ENCODE measurements at places on chromosomes 13 and 19. TPM values are rescaled to one million over a fixed set of nuclear protein-coding genes. Genes with fewer than 3 reads are reported as not detected.

Gene PEG3
- polyA plus RNA-seq, result 197 TPM

DNA sequence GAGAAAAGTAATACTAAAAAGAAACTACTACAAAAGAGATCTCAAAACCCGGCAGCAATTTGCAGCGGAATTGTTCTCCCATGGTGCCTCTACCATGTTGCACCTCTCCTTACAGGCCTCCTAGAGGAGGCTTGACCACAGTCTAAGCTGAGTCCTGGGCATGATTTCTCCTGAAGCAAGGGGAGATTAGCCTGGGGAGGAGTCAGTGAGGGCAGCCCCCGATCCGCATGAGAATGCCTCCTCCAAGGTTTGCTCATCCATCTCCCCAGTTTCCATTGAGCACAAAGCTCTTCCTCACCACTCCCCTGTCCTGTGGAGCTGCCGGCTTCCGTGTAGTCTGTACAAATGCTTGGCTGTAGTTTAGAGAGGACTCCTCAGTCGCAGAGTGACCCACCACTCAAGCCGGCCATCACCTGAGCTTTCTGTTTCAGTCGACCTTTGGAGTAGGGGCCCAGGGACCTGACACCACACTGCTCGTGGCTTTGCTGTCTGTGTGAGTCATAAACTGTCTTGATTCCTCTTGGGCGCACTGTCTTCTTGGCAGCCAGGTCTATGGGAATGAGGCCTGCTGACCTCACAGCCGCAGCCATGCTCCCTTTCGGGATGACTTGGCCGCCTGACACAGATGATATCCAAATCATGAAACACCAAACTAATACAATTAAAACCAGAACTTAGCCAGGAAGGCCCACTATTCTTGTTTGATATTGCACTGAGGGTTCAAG is 72.3 kb downstream of the C1QTNF9 start:
- no peak for DNase-seq

DNA sequence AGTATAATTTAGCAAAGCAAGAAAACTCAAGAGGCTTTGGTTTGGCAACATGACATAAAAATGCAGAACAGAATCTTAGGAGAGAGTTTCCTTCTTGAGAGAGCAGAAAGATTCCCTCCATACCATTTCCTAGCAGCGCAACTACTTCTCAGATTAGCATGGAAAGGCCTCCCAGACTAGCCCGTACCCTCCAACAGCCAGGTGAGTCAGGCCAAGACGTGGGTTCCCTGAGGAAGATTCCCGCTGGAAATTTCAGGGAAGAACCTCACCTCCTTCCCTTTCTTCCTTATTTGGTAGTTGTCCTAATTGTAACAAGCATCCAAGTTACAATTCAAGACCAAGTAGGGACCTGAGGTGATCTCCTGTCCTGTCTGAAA is 12.3 kb downstream of the COL4A2 start:
- no peak for DNase-seq

Gene PODNL1
- polyA plus RNA-seq, result 0.57 TPM

Gene ZIC2
- not detected for polyA plus RNA-seq

Gene C19orf67
- polyA plus RNA-seq, result not detected

Gene UBXN6
- 145 TPM for polyA plus RNA-seq

GRCh38 chr13:27290715-27291114 is 20.1 kb downstream of the RASL11A start:
- no peak for DNase-seq

GRCh38 chr13:36038785-36039555 is 92.2 kb downstream of the DCLK1 start:
- DNase-seq, result no peak

Gene ZNF600
- 3.1 TPM for polyA plus RNA-seq

Gene F10
- polyA plus RNA-seq, result 17.2 TPM

DNA sequence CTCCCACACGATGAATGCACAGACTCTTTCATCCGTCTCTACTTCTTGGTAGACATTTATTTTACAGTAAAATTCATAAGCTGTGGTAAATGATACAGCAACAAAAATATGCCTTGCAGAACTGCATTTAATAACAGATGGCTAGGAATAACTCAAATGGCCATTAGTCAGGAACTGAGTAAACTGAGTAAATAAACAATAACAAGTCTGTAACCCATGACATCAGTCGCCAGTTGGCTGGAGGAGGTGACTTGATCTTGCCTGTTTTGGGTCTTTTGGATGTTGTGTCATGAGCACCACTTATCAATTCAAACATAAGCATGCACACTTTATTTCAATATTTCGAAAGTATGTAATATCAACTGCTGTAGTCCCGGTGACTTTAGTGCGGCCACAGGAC is 632.6 kb upstream of the ARGLU1 start:
- no peak for DNase-seq

GRCh38 chr13:42803563-42804204 is 22.3 kb downstream of the FAM216B start:
- DNase-seq, result no peak

GRCh38 chr19:56476651-56477428 is at the start of gene ZNF667:
Gene ZNF667 (minus strand): TSS chr19:56477345. CDS start chr19:56462370, 14,975 bp downstream.
- no peak for DNase-seq

DNA sequence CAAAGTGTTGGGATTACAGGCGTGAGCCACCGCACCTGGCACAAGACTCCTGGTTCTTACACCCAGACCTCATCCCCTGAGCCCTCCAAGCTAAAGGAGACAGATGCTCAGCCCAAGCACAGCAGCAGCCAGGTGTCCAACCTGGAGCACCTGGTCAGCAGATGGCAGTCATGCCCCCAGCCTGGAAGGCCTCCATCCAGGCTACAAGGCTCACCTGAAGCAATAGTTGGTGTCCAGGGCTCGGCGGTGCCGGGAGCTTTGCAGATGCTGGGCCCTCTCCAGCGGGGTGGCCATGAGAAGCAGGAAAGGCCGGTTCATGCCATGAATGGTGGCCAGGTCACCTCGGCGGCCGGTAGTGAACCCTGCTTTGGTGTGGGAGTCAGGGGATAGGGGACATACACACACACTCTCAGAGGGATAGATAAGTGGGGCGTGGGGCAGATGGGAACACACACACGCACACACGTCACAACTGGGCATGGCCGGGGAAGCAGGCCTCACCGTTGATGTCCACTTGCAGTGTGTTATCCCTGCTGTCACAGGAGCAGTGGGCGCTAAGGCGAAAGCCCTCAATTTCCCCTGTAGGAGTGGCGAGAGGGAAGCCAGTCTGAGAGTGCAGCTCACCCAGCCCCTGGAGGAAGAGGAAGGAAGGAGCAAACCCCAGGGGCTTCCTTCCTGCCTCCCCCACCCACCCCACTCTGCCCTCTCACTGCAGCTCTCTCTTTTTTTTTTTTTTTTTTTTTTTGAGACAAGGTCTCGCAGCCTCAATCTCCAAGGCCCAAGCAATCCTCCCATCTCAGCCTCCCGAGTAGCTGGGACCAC is 11.8 kb downstream of the TGFB1 start:
- no peak for DNase-seq

Gene ZNF766
- polyA plus RNA-seq, result 12.2 TPM

- no peak for DNase-seq
Measured at GRCh38 chr13:24159357-24159756, 1.2 kb upstream of the SPATA13 start.

DNA sequence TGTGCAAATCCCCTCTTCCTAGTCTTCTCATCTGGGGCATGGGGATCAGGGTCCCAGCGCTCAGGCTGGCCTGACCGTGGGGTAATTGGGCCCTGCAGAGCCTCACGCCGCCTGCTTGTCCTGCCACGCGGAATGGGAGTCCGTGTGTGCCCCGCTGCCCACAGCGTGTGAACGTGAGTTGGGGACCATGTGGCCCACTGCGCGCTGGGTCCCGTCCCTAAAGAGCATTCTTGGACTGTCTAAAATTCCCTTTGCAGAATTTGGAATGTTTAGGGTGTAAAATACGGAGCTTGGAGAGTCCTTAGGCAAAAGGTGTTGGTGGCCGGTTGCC is 2.9 kb downstream of the TMPRSS9 start:
- DNase-seq, result no peak

DNA sequence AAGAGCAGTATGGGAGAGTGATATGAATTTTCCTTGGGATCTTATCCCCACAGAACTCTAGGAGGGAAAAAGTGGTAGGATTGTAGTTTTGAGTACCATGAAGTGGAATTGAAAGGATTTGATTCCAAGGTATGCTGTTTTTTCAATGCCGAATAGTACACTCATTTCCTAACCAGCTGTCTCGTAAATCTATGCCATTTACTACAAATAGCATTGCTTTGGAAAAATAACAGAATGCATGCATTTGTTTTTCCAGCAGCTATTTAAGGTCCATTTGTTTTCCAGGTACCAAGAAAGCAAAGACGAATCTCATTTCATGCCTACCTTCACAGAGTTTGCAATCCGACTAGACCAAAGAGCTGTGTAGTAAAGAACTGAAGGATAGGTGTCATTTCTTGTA is 10.5 kb downstream of the POLR1D start:
- DNase-seq, result no peak

Gene USHBP1
- polyA plus RNA-seq, result 8.8 TPM

DNA sequence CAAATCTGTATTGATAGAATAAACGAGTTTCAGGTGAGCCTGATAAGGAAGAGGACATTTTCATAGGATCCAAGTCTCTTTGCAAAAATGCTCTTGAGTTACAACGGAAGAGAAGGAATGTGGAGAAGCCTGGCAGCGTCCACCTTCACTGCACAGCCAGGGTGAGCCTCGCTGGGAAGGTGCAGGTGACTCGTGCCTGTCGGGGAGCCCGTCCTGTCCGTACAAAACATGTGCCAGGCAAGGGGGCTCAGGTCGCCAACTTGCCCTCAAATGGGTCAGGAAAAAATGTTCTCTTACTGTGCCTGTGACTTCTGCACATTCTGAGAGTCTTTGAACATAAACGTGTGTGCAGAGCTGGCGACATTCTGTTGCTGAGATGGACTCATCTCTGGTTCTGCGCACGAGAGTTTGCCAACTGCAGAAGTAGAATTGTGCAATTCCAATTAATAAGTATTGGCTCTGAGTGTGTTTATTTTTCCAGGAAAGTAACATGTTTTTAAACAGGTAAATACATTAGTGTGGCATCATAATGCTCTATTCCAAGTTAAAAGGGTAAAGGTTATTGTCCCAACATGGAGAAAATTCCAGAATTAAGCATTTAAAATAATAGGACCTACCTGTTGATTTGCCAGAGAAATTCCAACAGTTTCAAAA is 28.6 kb downstream of the NAXD start:
- DNase-seq, result no peak

Gene CACNG7
- polyA plus RNA-seq, result not detected

Gene DOCK6
- polyA plus RNA-seq, result 45.9 TPM

GRCh38 chr19:1295169-1296012 is 9.7 kb downstream of the EFNA2 start:
- no peak for DNase-seq

- DNase-seq, result peak; percentile 54
Measured at GRCh38 chr19:31316201-31316951, 32.9 kb downstream of the TSHZ3 start.

DNA sequence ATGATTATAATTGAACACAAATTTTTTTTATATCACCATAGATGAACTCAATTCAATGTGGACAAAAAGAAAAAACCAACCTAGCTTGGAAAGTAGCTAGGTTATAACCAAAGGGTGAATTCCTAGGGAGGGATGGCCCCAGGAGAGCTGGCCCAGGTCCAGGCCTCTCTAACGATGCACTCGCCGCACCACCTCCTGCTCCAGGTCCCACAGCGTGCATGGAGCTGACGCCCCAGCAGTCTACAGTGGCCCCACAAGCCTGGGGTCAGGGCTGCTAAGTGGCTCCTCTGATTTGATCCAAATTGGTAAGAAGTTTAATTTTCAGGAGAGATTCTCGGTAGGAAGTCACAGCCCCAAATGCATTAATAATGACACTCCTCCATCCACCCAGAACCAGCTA is 48.8 kb downstream of the TSHZ3 start:
- no peak for DNase-seq

GRCh38 chr19:41499899-41500298 is 56.9 kb downstream of the ERICH4 start:
- no peak for DNase-seq

Gene JAK3
- 3.7 TPM for polyA plus RNA-seq

GRCh38 chr13:75931116-75931515 is 295.0 kb downstream of the LMO7 start:
- no peak for DNase-seq

- DNase-seq, result no peak
Measured at GRCh38 chr19:8017808-8018207, 12.4 kb upstream of the ELAVL1 start.

Gene NANOS3
- polyA plus RNA-seq, result 2.6 TPM

DNA sequence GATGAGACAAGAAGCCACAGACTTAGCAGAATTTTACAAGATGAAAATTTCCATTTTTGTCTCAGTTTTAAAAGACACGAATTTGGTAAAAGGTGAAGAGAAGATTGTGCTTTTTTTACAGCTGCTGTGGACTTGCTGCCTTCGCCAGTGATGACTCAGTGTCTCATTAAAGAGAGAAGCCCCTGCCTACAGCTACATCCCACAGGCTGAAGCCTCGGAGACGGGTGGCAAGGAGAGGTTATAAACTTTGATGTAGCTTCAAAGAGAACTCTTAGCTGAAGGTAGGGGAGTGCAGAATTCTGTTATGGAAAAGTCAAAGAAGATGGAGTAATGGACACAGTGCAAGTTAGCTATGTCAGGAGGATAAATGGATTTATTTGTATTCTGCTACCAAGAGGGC is 683.4 kb upstream of the ARGLU1 start:
- DNase-seq, result no peak

- DNase-seq, result no peak
Measured at GRCh38 chr13:65710514-65710913, 1519.6 kb downstream of the PCDH9 start.

All from hindlimb muscle (tissue), 1 donor.